Skin of body (tissue), 3 donors: ENCODE measurements at places on chromosomes 13 and 19.

GRCh38 chr19:12696366-12697335 lies at the start of gene FBXW9:
Gene FBXW9, minus strand, starts transcription at chr19:12696631. Its CDS starts 50 bp downstream, at chr19:12696581.
- DNase-seq: peak; percentile 90

GRCh38 chr19:44806291-44806690 lies 2.6 kb upstream of the BCAM start:
- DNase-seq: no peak

- no peak for DNase-seq
Measured at GRCh38 chr13:55013051-55013450, 1984.4 kb downstream of the OLFM4 start.

DNA sequence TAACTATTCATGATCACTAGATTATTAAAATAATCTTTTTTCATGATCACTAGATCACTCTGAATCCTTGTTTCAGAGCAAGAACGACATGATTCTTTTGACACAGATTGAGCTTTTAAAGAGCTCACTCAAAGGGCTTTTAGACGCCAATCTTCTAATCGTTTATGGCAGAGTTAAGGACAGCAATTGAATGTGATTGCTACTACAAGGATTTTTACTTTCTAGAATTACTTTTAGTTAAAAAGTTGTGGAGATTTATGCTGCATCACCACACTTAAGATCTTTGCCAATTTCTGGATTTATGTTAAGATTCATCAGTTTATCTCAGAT lies 1.3 kb downstream of the EXOSC8 start:
- DNase-seq: no peak

DNA sequence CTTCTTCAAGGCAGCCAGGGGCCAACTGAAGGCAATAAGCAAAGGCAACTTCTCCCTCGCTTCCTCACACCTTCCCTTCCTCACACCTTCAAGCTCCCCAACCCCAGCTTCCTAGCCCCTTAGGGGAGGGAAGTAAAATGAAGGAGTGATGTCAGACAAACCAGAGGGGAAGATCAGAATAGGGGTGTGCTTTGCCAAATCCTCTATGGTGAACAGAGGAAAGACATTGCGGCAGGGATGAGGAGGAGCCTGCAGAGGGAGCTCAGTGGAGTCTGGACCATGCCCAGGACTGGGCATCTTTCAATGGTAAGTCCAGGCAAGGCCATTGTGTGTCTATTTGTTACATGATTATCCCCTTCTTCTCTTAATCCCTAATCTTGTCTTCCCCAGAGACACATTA lies 164.0 kb downstream of the TSHZ3 start:
- no peak for DNase-seq

- DNase-seq: no peak
Measured at GRCh38 chr13:73109969-73110368, 51.2 kb downstream of the KLF5 start.

GRCh38 chr19:18731562-18732008 lies 48.1 kb downstream of the CRTC1 start:
- no peak for DNase-seq

DNA sequence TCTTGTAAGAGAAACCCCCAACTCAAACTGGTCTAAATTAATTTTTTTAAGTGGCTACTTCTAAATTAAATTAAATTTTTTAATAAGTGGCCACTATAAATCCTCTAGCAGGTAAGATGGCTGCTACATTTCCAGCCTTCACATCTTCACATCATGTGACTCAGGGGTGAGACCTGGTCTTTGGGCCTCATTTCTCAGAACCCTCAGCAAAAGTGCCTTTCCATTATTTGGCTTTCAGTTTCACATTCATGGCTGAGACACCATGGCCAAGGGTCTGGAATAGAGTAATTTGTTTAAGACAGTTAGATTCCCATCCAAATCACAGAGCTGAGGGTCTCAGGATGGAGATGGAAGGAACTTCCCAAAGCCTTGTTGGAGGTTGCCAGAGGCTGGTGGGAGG lies 47.5 kb downstream of the DCT start:
- DNase-seq: no peak

GRCh38 chr19:50882188-50882587 lies 8.9 kb downstream of the KLK2 start:
- DNase-seq: no peak

- no peak for DNase-seq
Measured at GRCh38 chr19:51364200-51365106, 1.7 kb downstream of the ETFB start.

DNA sequence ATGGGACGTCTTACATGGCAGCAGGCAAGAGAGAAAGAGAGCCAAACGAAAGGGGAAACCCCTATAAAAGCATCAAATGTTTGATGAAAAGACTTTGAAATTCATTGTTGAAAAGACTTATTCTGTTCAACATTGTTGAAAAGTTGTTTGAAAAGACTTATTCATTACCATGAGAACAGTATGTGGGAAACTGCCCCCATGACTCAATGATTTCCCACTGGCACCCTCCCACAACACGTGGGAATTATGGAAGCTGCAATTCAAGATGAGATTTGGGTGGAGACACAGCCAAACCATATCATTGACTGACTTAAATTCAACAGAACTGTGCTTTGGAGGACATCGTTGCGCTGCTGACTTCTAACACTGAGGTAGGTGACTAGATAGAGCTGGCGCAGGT lies 48.0 kb upstream of the RCBTB2 start:
- no peak for DNase-seq

DNA sequence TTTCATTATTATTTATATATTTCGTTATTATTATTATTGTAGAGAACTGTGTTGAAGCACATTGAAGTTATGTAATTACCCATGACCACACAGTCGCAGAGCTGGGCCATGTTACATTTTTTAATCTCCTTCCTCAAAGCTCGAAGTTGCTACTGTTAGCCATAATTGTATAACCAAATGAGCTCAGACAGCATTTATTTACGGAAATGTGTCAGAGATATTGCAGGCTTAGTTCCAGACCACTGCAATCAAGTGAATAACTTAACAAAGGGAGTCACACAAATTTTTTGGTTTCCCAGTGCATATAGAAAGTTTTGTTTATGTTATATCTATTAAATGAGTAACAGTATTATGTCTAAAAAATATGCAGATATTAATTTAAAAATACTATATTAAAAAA lies 147.1 kb upstream of the SLITRK1 start:
- no peak for DNase-seq

DNA sequence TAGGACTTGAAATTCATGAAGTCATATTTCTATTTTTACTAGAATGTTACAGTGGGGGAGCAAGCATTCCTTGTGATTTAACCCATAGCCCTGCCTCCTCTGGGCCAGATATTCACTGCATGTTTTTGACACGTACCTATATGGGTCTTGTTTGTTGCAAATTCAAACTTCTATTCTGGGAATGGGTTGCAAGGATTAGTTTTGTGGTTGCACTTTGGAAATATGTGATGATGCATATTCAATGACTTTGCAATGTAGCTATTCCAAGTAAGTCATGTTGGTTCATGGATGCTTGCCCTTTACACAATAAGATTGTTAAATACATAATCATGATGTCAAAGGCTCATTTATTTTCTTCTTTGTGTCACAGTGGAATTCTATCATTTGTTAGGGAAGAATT lies 440.8 kb downstream of the TDRD3 start:
- DNase-seq: peak; percentile 49

DNA sequence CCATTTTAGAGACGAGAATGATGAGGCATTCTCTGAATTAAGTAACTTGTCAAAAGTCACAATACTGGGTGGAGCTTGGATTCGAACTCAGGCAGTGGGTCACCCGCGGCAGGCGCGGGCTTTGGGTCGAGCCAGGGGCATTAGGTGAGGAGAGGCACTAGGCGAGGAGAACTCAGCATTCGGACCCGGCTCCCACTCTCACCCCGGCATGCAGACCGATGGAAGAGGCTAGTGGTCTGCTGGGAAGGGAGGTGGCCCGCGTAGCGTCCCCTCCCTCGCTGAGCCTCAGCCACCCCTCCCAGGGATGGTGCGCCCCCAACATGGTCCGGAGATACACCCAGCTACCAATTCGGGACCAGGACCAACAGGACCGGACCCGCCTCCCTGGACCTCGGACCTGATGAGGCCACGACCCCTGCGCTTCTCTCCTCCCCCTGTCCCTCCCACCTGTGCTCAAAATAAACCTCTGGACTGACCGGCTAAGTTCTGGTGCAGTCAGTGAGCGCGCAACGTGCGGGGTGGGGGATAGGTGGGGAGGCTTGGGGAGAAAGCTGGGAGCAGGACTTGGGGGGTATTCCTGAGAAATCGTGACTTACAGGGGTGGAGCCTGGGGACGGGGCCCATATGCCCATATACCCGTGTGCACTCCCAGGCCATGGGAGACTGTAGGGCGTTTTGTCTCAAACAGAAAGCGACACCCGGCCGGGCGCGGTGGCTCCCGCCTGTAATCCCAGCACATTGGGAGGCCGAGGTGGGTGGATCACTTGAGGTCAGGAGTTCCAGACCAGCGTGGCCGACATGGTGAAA lies 1.3 kb upstream of the SNAPC2 start:
- DNase-seq: no peak

DNA sequence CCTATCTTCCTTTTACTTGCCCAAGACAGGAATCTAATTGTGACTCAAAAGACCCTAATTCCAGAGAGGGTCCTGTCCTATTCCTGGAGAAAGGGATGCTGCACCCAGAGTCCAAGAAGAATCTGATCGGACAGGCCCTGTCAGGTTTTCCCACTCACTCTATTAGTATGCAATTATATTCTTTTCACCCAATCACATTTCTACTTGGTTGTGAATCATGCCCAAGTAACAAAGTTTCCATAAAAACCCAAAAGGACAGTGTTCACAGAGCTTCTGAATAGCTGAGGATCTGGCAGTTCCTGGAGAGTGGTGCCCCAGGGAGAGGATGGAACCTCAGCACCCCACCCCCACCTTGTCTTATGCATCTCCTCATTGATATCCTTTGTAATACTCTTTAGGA lies 135.3 kb upstream of the SLITRK5 start:
- no peak for DNase-seq

DNA sequence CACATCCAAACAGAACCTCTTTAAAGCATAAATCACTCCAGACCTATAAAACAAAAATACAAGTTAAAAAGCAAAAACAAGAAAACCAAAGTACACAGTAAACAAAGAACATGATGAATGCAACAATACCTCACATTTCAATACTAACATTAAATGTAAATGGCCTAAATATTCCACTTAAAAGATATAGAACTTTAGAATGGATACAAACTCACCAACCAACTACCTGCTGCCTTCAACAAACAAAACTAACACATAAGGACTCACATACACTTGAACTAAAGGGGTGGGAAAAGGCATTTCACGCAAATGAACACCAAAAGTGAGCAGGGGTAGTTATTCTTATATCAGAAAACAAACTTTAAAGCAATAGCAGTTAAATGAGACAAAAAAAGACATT lies 44.9 kb upstream of the PABPC3 start:
- DNase-seq: no peak

DNA sequence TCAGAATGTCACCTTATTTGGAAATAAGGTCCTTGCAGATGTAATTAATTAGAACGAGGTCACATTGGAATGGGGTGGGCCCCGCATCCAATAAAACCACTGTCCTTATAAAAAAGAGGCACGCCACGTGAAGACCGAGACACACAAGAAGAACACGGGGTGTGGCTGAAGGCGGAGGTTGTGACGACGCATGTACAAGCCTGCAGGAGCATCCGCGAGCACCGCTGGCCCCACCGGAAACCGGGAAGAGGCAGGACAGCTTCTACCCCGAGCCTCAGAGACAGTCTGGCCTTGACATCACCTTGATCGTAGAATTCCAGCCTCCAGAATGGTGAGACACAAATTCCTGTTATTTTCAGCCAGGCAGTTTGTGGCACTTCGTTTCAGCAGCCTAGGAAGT lies 177.9 kb downstream of the COL4A1 start:
- DNase-seq: no peak

DNA sequence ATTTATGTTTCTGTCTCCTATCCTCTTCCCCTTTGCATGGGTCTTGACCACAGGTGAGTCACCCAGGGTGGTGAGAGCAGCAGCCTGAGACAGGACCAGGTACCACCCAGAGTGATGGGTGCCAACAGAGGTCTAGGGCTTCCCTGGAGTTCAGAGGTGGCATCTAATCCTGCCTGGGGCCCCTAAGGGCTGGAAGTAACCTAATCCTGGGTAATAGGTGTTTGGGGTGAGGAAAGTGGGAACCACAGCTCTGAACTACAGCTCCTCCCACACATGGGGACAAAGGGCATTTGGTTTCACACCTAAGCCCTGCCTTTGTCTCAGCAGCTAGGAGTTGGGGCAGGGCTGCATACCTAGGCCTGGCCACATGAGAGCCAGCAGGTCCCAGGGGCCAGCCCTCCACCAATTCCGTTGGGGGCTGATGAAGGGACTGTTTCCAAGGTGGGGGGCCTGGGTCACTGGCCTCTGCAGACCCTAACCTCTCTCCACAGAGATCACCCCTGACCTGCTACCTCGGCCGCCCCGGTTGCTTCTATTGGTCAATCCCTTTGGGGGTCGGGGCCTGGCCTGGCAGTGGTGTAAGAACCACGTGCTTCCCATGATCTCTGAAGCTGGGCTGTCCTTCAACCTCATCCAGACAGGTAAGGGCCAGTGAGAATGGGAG lies 8.0 kb downstream of the SPHK2 start:
- no peak for DNase-seq

- DNase-seq: no peak
Measured at GRCh38 chr19:51417107-51417809, at the start of gene SIGLEC10. Gene SIGLEC10, minus strand, starts transcription at chr19:51417642. Its CDS starts 61 bp downstream, at chr19:51417581.

DNA sequence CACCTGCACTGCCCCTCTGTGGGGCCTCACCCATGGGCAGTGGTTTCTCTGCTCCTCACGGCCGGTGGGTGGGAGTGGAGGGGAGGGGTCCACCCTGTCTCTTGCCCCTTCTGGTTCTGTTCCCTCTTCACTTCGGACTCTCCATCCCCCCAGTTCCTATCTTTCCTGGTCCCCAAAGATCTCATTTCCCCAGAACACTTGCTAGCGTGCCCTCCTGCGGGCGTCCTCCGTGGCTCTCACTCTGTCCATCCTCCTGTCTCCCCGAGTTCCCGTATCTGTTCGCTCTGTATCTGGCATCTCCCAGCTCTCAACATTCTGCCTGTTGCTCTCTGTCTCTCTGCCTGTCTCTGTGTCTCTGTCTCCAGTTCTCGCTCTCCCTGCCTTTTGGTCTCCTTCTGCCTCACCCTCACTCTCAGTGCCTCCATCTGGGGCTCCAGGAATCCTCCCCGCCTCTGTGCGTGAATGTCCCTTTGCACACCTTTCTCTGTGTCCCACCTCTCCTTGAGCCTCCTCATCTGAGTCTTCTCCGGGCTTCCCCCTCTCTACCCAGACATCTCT lies 363 bp downstream of the SPIB start:
- DNase-seq: no peak

GRCh38 chr19:40689339-40690049 lies 957 bp downstream of the NUMBL start:
- DNase-seq: no peak

GRCh38 chr13:91313103-91313502 lies 34.4 kb upstream of the MIR17HG start:
- no peak for DNase-seq

- DNase-seq: no peak
Measured at GRCh38 chr13:63632321-63632720, 2216.7 kb upstream of the PCDH20 start.

- DNase-seq: no peak
Measured at GRCh38 chr13:39587939-39588338, 15.1 kb downstream of the LHFPL6 start.

GRCh38 chr13:88026241-88026640 lies 355.1 kb downstream of the SLITRK5 start:
- DNase-seq: no peak
